Stimulated activated CD4-positive, alpha-beta T cell treated with anti-CD3 and anti-CD28 coated beads, Interleukin-1b, Interleukin-23, amount 100 ng/mL, for 1 hour (primary cell): ENCODE measurements at places on chromosomes 13 and 19.

GRCh38 chr19:18109733-18110608 lies 12.4 kb downstream of the MAST3 start:
- no peak for DNase-seq

DNA sequence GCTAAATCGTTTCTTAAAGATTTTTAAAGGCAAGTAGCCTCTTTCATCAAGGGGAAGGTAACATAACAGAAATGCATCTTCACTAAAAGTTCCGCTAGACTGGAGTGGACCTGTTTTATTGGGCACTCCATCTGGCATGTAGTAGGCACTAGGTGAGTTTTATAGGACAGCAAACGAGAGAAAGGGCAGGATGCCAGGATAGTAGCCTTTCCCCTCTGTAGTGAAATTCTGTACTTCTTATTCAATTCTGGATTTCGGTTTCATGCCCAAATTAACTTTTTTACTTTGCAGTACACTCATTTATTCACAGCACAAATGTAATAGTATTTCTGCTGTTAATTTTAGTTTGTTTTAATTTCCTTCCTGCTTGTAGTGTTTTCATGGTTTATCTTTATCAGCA lies 45.2 kb downstream of the GPR180 start:
- DNase-seq: no peak

DNA sequence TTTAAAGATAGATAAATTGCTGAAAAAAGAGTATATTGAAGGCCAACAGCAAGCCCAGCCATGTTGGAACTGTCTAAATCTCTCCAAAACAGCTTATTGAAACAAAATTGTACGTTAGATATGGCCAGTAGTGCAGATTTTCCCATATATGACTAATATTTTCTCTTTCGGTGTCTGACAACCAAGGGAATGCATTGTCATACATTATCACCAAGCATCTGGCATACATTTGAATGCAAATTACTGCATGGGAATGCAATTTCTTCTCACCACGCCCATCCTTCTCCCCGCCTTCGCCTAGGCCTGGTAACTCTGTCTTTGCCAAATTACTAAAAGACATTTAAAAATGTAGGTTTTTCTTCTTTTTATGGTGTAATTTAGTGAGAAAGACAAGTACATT lies 32.5 kb upstream of the IRS2 start:
- no peak for DNase-seq

- peak; percentile 74 for DNase-seq
These were observed at the start of gene UPF3A for GRCh38 chr13:114281351-114282040. TSS of gene UPF3A (plus strand) at chr13:114281601. CDS start at chr13:114281640, 39 bp downstream.

DNA sequence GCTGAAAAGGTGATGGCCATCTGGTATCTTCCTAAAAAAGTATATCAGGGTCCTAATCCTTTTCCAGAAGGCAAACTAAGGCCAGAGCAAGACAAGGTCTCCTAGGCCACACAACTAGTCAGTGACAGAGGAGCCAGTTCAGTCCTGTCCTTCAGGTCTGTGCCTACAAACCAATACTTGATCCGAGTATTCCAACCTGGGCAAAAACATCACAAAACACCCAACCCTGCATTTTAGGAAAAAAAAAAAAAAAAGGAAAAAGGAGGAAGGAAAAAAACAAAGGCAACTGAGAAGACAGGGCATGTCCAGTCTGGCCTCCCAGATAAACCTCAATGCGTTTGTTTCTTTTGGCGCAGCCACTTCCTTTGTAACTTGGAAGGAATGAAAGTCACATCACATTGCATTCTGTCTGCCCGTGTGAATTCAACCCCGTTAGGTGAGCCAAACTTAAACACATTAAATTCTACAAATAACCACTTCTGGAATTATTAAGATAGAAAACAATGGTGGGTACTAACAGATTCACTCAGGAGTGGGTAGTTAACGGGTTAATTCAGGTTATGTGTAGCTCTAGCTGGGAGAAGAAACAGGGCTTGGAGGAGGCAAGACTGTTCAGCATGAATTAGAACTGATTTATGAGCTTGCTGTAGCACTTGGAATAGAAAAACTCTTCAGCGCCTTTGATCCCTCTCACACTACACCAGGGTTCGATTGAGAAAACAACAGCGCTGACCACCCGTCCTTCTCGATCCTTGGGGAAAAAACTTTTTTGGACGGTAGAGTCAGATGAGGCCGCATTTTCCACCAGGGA lies 43.0 kb upstream of the HNRNPA1L2 start:
- no peak for DNase-seq

- DNase-seq: no peak
These were observed at the start of gene PNMA8C for GRCh38 chr19:46428239-46429135. TSS of gene PNMA8C (minus strand) at chr19:46428936. CDS start at chr19:46428359, 577 bp downstream.

- DNase-seq: no peak
These were observed 2.0 kb upstream of the ZBTB45 start for GRCh38 chr19:58521651-58522050.

GRCh38 chr13:44273991-44274770 lies 99.4 kb upstream of the SERP2 start:
- DNase-seq: no peak

DNA sequence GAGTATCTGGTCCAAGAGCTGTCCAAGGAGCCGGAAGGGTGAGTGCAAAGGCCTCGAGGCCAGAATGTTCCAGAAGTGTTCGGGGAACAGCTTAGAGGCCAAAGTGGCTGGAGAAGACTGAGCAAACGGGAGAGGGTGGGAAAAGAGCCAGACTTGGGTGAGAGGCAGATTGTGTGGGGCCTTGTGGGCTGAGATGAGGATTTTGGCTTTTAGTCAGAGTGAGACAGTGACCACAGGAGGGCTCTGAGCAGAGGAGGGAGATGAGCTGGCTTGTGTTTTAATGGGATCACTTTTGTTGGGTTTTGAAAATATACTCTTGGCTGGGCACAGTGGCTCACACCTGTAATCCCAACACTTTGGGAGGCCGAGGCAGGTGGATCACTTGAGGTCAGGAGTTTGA lies 5.6 kb downstream of the NANOS2 start:
- no peak for DNase-seq

- no peak for DNase-seq
These were observed 45.4 kb downstream of the PEPD start for GRCh38 chr19:33476151-33476707.
